ENCODE measurements at places on chromosomes 4 and X. TPM values are rescaled to one million over a fixed set of nuclear protein-coding genes. Genes with fewer than 3 reads are reported as not detected.

Gene BMX
- total RNA-seq = 1.2 TPM

Gene CYBB
- total RNA-seq = 16.4 TPM

Gene MAGEA4
- total RNA-seq = not detected

Gene PROM1
- total RNA-seq = 43.5 TPM

DNA sequence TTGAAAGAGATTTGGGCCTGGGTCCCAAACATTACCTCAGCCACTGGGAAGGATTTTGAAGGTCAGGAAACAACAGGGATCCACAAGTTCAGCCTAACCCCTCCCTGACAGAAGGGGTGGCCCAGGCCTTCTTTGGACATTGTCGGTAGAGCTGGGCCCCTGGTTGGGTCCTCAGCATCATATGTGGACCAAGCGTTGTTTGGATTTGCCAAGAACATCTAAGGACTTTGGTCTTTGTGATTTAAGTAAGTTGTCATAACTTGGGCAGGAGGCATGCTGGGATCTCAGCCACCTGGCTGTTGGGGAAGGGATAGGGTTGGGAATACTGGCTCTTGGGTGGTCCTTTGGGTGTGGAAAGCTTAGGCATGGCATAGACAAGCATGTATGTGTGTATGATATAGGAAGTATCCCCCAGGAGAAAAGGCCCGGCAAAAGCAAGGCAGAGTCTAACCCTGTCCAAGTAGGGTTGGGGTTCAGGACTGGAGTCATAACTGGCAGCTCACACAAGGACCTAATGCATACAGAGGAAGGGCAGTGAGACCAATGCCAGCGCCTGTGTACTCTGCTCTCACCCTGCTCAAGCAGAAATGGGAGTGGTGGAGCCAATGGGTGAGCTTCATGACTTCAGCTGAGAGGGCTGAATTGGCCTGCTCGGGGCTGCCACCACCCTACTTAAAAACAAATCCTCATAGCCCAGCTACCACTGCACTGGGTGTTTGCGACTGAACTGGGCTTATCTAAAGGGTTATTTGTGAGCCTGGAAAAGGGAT is 102.8 kb downstream of the RTL5 start:
- DNase-seq = no peak

- DNase-seq = no peak
Observed at GRCh38 chrX:143306991-143307937, 210.0 kb downstream of the SPANXN3 start.

Measured in occipital lobe (tissue), 3 donors.